ENCODE measurements at places on chromosomes 5 and 9. TPM values are rescaled to one million over a fixed set of nuclear protein-coding genes. Genes with fewer than 3 reads are reported as not detected.

GRCh38 chr9:14250794-14251153 lies 63.2 kb downstream of the NFIB start:
- DNase-seq: no peak

GRCh38 chr5:133696782-133697507 lies 84.6 kb upstream of the FSTL4 start:
- DNase-seq: no peak

GRCh38 chr9:113574441-113575262 lies 111.1 kb downstream of the RGS3 start:
- peak; percentile 91 for DNase-seq

- no peak for DNase-seq
Measured at GRCh38 chr5:35188031-35188457, 42.2 kb downstream of the PRLR start.

- no peak for DNase-seq
Measured at GRCh38 chr5:154653764-154654485, 101.3 kb upstream of the LARP1 start.

DNA sequence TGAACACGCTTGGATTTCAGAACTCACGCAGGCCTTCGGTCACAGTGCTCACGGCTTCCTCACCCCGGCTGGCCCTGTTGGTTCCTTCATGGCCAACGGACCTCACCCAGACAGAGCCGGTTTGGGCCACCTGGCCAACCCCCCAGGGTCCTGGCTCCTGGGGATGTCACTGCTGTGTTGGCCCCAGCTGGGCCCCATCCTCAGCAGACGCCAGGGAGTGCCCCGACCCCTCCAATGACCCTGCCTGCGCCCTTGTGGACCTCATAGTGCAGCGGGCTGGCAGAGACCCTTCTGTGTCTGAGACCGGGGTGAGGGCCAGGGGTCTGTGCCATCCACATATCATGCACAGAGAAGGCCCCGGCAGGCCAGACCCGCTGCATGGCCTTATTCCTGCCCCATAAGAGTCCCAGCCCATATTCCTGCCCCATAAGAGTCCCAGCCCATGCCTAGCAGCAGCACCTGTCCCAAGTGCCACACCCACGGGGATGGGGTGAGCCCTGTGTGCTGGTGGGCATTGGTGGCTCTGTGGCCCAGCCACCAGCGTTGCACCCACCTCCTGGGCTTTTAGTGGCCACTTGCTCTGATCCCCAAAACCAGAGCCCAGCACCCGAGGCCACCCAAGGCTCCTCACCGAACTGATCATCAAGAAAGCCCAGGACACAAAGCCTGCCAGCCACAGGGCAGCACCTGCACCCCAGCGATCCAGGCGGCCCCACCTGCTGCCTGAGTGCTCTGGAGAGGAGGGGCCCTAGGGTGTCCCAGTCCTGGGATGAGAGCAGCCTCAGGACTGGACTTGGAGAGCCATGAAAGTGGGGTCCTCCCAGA lies 1.3 kb upstream of the LPCAT1 start:
- peak; percentile 4 for DNase-seq

GRCh38 chr9:37408933-37409710 lies 13.4 kb upstream of the GRHPR start:
- DNase-seq: no peak

- peak; percentile 5 for DNase-seq
Measured at GRCh38 chr5:84274585-84275468, 109.9 kb downstream of the EDIL3 start.

DNA sequence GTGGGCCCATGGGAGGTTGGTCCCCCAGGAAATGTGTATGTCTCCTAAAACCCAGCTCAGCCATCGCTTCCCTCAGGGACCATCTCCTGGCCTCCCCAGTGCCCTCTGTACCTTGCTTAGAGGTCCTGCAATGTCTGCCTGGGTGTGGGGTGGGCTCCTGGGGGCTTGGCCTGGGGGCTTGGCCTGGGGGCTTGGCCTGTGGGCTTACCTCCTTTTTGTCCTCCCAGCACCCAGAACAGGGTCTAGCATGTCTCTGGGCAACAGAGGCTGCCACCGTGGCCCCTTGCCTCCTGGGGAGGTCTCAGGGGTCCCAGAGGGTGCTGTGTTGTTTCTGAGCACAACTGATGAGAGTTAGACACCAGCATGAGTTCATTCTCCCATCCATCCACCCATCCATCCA lies 10.7 kb upstream of the VAV2 start:
- no peak for DNase-seq

DNA sequence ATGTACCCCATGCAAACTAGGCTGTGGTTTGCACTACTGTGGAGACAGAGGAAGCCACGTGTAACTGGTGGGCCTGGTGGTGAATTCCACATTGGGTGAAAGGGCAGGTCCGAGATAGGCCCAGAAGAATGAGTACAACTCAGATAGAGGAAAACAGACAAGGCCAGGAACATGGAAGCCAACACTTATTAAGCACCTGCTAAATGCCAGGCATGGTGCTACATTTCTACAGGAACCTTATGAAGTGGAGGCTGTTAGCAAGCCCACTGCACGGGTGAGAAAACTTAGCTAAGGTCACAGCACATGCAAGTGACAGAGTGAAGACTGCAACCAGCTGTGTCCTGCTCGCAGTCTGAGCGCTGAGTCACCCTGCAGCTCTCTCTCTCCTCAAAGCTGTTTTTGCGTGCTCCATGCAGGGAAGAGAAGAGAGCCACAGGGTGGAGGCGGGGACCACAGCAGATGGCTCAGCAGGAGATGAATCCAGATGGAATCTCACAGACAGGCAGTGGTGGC lies 65.5 kb upstream of the SPTLC1 start:
- peak; percentile 71 for DNase-seq

DNA sequence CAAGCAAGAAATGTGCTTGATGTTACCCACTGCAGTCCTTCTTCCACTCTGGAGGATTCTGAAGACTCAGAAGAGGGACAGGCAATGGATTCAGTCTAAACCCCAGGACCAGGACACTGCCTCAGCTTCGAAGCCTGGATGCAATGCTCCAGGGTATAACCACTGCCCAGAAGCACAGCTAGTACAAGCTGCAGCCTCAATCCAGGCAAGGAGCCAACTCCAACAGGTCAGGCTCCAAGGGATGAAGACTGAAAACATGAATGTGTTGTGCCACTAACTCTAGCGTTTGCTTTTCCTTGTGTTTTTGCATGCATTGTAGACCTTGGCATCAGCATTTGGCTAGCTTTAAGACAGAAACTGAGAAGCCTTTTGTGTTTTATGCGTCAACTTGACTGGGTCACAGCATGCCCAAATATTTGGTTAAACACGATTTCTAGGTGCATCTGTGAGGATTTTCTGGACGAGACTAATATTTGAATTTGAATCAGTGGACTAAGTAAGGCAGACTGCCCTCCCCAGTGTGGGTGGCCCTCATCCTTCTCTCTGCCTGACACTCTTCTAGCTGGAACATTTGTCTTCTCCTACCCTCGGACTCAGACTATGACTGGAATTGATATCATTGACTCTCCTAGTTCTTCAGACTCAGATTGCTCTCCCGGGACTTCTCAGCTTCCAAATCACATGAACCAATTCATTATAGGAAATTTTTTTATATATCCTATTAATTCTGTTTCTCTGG lies 20.5 kb upstream of the GPX3 start:
- DNase-seq: peak; percentile 73

DNA sequence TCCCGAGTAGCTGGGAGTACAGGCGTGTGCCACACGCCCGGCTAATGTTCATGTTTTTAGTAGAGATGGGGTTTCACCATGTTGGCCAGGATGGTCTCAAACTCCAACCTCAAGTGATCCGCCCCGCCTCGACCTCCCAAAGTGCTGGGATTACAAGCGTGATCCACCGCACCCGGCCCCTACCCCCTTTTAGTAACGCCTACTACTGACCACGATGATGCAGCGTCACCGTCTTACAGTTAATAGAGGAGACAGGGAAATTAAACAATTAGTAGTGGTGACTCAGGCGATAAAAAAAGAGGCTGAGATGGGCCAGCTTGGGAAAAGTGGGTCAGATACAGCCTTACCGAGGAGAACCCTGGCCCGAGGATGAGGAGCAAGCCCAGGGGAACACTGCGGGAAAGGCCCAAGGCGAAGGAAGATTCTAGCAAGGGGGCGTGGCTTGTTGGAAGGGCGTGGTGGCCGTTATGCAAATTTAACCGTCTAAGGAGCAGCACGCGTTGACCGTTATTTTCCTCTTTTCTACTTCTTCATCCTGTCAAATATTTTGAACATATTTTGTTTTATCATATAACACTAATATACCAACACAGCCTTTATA lies 1.6 kb upstream of the SETX start:
- no peak for DNase-seq

DNA sequence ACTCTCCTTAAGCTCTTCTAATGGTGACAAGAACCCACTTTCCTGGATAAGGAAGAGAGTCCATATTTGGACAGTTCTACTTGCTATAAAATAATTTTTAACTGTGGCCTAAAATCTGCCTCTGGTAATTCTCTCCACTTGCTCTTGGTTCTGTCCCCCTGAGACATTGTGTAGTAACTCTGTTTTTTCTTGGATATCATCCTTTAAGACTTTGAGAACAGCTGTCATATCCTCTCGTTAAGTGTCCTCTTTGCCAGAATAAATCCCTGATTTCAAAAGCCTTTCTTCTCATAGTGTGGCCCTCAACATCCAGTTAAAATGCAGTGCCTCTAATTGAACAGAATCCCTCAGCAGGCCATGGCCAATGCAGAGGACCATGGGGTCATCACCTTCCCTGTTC lies 101.5 kb downstream of the ARHGEF28 start:
- no peak for DNase-seq

- no peak for DNase-seq
Measured at GRCh38 chr9:87842878-87843585, 39.6 kb upstream of the SPATA31E1 start.

DNA sequence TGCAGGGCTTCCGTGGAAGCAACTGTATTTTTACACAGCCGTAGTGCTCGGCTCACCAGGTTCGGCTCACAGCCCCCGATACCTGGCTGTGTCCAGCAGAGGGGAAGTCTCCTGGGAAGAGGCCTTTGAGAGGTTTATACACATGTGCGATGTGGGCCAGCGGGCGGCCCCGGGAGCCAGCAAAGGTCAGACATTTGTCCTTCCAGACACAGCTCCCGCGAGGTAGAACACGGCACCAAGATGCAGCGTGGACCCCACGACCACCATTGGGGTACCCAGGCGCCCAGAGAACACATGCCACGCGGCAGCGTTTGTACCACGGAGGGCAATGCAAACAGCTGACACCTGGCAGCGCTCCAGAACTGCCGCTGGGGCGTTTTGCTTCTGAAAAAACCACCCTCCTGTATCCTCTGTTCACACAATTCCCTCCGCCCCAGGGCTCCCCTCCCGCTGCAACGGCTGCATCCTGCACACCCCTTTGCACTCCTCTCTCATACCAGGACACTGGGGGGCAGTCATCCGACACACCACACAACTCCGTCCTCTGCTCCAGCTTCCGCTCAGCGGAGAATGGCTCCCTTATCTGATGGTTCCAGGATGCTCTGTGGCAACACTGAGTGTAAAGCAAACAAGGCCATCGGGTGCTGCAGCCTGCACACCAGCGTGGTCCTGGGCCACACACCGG lies 235.3 kb downstream of the SYK start:
- peak; percentile 44 for DNase-seq

DNA sequence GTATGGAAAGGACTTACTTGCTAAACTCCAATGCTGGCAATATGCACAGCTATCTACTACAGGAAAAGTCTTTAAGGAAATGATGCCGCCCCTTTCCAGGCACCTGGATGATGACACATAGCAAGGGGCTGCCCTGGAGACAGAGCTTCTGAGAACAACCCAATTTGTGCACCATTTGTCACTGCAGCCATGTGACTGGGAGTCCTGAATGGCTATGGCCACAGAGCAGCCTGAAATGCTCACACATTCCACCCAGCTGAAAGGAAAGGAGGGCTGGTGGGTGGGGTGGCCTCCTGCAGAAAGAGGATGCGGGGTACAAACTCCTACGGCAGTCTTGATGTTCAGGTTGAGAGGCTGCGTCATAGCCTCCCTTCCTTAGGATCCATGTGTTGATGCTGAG lies 70.1 kb upstream of the FSTL4 start:
- no peak for DNase-seq

- peak; percentile 89 for DNase-seq
Measured at GRCh38 chr5:150642567-150642927, 2.1 kb downstream of the SYNPO start.

DNA sequence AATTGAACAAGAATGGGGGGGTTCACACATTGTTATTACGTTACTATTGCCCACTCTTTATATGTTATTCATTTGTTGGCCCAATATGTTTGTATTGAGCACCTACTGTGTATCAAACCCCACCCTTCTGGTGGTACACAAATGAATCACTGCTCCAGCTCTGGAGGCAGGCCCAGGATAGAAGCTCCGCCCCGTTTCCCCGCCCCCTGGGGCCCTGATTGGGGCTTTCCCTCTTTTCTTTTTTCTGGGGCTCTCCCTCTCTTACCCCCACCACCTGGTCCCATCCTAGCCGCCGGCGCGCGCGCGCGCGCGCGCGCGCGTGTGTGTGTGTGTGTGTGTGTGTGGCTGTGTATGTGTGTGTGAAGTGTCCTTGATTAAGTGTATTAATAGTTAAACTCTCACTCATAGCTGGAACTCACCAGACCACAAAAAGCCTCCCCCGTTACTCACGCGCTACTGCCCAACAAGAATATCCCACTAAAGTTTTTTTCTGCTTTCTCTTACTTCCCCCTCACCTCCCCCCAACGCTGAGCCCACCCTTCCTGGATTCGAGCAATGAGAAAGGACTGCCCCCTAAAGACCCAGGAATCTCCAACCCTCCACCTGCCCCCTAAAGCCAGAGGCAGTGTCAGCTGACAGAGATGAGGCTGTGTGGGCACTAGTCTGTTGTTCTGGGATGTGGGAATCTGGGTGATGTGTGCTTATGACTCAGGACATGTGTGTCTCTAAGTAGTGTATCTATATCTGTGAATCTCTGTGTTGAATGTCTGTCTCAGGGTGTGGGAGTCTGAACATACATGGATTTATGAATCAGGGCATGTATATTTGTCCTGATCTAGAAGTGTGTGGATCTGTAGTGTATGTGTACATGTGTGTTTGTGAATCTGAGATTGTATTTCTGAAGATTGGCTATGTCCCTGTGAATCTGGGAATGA lies 4.0 kb downstream of the CXXC5 start:
- DNase-seq: peak; percentile 89

GRCh38 chr5:84292788-84293653 lies 91.7 kb downstream of the EDIL3 start:
- DNase-seq: no peak

Gene TLE1
- total RNA-seq: 6.1 TPM

Gene CCL27
- total RNA-seq: not detected

Gene GABRB2
- total RNA-seq: not detected

Gene MTRR
- 60.8 TPM for total RNA-seq

Gene FUBP3
- total RNA-seq: 35.8 TPM

Gene SKP2
- 38.6 TPM for total RNA-seq

Gene CARD6
- 2.4 TPM for total RNA-seq

Gene SPATA31D4
- not detected for total RNA-seq

Gene PRR16
- total RNA-seq: 0.30 TPM

All from MG63 (cell line).